Right ventricle myocardium inferior (tissue), 1 donor: ENCODE measurements at places on chromosomes 7 and 10.
A peak's percentile ranks its signal among the peaks of the same experiment; 100 is the strongest.

DNA sequence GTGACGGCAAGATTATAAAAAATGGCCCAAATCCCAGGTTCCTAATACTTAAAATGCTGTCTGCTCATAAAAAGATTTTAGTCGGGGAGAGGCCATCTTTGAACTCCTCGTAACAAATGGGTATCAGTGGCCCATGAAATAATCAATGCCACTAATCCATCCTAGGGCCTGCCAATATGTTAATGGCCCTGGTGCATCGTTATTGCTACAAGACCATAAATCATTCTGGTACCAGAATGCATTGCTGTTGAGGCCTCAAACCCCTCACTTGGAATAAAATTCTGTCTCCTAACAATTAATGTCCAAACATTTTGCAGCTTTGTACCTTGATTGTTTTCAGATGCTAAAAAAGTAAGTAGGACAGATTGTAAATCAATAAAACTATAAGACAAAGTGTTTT, 290.6 kb downstream of the LRMDA start:
- DNase-seq, result no peak

DNA sequence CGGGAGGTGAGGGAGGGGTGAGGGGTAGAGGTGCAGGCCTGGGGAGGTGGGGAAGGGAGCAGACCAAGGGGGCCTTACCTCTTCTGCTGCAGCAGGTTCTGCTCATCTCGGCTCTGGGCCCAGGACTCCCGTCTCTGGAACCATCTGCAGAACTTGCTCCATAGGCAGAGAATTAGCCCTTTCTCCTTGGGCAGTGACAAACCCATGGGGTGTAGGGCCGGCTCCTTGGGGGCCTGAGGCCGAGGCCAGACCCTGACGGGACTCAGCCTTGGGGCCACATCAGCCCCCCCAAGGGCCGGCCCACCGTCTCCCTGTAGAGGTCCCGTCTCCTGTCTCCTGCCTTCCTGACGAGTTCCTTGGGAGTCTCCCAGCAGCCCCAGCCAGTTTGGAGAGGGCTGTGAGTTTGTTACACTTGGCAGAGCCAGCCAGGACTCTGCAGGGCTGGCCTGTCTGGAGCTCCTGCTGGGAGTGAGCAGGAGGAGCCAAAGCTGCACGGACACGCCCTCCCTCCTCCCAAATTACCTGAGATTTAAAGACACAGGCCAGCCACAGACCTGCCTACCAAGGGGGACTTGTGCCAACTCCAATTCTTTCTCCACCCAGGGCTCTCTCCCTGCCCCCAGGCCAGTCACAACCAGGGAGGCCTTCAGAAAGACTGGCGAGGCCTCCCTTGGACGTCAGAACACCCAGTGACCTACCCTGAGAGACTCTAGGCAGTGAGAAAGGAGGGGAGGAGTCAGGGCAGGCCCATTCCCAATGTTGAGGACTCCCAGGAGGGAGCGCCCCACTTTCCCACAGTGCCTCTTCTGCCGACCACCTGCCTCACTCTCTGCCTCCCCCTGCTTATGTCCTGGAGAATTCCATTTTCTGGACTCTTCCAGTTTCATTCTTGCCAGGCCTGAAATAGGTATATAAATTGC, at the start of gene TRPV6:
TSS of gene TRPV6 (minus strand) at position 435 of the 920 bp plus-strand sequence.
- no peak for DNase-seq

GRCh38 chr7:1065585-1066241, 21.4 kb downstream of the GPR146 start:
- DNase-seq, result peak; percentile 91

DNA sequence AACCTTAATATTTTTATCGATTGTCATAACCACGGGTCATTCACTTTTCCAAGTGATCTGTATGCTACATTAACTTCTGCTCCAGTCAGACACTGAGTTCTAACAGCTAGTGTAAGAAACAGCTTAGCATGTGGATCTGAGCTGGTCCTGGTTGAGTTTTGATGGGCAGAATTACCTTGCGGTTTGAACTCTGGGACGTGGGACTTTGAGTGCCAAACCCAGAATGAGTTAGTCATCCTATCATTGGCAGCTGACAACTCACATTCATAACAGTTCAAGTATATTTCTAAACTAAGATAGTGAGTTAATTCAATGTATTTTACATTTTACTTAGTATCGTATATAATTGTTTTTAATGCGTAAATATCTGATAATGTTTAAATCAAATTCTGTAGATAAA, 43.2 kb downstream of the C7orf33 start:
- DNase-seq, result no peak

DNA sequence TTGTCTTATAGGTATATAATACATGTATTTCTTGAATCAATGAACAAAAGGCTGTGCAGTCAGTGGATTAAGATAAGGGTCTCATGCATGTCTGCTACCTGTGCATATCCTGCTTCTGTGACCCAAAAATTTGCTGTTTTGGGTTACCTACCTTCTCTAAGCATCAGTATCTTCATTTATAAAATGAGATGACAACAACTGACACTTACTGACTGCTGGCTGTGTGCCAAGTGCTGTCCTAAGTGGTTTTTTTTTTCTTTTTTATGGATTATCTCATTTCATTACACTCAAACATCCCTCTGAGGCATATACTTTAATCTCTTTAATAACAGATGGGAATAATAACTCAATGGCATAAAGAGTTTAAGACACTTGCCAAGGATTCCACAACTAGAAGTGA, 2.1 kb downstream of the PDK4 start:
- no peak for DNase-seq

DNA sequence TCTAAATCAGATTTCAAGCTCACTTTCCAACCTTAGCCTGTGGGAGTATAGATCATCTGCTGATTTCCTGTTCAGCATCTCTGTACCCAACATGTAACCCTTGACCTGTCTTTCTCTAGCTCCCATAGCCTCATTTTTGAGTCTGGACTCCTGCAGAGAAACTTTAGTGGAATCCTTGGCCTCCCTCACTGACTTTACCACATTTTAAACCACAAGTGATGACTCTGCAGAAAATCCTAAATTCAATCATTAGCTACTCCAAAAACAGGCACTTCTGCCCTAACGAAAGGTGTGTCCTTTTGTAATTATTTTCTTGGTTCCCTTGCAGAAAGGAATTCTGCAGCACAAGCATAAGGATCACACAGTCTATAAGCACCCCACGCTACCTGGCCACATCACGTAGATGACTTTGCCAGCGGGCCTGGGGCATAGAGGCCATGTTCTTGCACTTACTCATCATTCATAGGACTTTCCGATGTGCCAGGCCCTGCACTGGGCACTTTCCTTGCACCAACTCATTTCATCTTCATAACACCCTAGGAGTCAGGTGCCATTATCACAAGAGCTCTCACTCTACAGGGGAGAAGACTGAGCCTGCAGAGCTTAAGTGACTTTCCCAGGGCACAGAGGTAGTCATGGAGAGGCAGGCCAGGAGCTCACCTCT, 57.2 kb upstream of the OPALIN start:
- no peak for DNase-seq

GRCh38 chr7:18724318-18724717, 228.8 kb downstream of the HDAC9 start:
- DNase-seq, result no peak

DNA sequence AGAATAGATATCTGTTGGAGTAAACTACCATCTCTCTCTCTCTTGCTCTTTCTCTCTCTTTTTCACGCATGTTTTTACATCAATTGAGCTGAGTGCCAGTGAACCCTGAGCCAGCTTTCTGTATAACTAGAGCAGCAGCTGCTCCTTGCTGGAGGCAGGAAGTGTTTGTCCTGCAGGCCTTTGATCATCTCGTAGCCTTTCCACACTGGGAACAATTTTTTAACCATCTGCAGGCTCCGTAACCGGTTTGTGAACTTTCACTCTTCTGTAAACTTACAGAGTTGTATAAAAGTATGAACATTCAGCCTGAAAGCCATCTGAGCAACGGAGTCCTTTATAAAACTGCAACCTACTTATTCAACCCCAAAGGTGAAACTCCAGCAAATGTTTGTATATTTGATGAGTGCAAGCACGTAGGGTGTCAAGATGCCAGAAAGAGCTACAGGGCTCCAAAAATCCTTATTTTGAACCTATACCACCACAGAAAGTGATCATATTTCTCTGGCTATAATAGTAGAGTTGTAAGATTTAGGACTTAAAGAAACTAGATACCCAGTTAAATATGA, 162.8 kb upstream of the NFE2L3 start:
- no peak for DNase-seq

DNA sequence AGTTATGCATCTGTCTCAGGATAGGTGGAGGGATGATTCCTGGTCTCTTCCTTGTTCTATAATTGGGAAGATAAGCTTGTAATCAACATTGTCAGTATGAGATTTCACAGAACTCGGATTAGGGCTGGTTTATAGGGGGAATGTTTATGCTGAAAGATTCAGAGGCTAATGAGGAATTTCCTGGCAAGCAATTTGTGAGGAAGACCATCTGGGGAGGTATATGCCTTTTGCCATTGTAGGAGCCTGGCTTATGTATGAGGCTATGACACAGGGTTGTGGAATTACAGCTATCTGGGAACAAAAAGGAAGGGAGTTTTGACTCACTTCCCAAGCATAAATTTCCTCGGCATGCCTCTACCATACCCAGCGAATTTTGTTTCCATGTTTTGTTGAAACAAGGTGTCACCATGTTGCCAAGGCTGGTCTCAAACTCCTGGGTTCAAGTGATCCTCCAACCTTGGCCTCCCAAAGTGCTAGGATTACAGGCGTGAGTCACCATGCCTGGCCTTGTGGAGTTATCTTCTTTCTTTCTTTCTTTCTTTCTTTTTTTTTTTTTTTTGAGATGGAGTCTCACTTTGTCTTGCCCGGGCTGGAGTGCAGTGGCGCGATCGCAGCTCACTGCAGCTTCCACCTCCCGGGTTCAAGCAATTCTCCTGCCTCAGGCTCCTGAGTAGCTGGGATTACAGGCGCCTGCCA, 1.6 kb upstream of the COPS6 start:
- DNase-seq, result no peak

DNA sequence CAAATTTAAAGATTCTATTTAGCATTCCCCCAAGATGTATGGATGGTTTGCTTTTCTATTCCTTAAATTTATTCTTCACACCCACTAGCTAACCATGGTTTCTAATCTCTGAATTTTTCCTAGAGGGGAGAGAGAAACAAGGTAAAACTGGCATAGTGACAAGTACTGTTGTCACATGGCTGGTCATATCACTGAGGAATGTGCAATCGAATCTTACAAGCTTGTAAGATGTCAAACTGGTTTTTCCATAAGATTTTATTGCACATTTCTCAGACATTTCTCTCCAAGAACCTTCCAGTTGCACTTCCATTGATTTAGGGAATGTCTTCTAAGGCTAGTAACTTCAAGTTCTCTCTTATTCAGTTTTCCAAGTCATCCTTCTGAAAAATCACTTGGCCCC, 89.8 kb downstream of the MBL2 start:
- DNase-seq, result no peak

DNA sequence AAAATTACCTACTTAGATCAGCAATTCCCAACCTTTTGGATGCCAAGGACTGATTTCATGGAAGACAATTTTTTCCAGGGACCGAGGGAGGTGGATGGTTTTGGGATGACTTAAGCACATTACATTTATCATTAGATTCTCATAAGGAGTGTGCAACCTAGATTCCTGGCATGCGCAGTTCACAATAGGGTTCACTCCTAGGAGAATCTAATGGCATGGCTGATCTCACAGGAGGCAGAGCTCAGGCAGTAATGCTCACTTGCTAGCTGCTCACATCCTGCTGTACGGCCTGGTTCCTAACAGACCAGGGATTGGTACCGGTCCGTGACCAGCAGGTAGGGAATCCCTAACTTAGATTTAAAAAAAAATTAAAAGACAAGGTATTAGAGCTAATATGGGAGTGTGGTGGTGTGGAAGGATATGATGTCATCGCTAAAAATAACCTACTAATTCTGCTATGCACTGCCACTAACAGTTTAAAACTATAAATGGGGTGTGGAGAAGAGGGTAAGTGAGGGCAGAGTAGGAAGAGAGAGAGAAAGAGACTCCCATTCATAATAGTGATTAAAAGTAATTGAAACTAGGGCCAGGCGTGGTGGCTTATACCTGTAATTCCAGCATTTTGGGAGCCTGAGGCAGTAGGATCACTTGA, 282.7 kb downstream of the BAMBI start:
- DNase-seq, result no peak

- DNase-seq, result no peak
Observed at GRCh38 chr10:47092831-47093230, 181.6 kb downstream of the PTPN20 start.

DNA sequence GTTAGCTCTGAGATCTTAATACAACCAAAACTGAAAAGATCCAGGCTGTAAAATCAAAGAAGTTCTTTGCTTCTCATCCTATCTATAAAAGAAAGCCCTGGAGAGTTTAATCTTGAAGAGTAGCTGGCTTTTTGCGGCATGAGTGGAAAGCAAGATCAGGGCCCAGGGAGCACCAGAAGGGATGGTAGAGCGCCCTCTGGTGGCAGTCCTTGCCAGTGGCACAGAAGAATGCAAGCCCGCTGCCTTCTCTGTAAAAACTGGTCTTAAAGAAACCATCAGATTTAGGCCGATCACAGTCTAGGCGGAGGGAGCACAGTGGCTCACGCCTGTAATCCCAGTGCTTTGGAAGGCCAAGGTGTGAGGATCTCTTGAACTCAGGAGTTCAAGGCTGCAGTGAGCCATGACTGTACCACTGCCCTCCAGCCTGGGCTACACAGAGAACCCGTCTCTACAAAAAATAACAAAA, 35.6 kb downstream of the CPN1 start:
- peak; percentile 92 for DNase-seq

GRCh38 chr10:44043646-44044375, 341.1 kb downstream of the CXCL12 start:
- DNase-seq, result no peak

GRCh38 chr10:112756235-112756527, 193.9 kb upstream of the TCF7L2 start:
- DNase-seq, result no peak

- no peak for DNase-seq
Observed at GRCh38 chr7:128425850-128426249, 16.1 kb upstream of the IMPDH1 start.

- DNase-seq, result no peak
Observed at GRCh38 chr10:83612050-83612449, 527.3 kb upstream of the GHITM start.

- DNase-seq, result no peak
Observed at GRCh38 chr7:47709051-47709450, 127.1 kb upstream of the TNS3 start.

- no peak for DNase-seq
Observed at GRCh38 chr7:50656141-50656895, 91.1 kb upstream of the DDC start.

DNA sequence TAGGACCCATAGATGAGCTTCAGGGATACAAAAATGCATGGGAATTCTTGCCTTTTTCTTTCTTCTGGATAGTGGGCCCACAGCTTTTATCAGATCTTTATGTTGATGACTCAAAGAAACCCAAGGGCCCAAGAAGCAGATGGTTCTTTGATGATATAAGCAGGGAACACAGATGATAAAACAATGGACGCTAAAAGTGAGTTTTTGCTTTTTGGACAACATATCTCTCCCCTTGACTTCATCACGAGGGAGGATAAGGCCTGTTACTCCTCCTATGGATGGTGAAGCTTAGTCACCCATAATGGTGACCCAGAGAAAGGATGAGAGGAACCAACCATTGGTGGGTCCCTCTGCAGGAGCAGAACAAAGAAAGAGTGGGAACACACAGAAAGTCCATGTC, 6.5 kb upstream of the OGA start:
- no peak for DNase-seq
